K562 (cell line): ENCODE measurements at places on chromosomes 16 and 17.

DNA sequence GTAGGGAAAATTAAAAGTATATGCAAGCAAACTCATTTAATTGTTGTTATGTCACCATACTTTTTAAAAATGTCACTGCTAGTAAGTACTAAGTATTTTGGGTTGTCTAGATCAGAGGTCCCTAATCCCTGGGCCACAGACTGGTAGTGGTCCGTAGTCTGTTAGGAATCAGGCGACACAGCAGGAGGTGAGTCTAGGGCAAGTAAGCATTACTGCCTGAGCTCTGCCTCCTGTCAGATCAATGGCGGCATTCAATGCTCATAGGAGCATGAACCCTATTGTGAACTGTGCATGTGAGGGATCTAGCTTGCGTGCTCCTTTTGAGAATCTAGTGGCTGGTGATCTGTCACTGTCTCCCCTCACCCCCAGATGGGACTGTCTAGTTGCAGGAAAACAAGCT, 21.6 kb downstream of the STXBP4 start:
- no peak overlapping the region for H3K27ac ChIP-seq
- DNase-seq = no peak
- peaks cover 28% of the 10 kb centered on the region for H3K36me3 ChIP-seq
- H3K4me1 ChIP-seq = no peaks in the 10 kb centered on the region

DNA sequence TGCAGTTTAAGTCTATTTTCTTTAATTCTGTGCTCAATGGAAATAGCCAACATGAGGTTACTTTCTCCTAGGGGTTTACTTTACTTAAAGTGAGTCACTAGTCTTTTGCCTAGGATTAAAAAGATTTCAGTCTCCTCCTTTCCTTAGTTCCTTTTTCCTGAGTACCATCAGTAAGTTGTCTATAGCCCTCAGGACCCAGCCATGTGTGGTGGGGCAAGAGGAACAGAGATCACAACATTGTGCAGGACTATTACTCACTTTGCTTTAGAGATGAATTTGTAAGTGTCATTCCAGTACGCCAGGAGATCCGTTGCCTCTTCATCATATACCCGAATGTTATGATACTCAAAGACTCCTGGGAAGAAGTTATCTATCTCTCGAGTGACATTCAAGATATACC, 27.7 kb upstream of the CORO6 start:
- H3K4me3 ChIP-seq = no peak overlapping the region
- no peaks in the 10 kb centered on the region for H3K36me3 ChIP-seq
- no peaks in the 10 kb centered on the region for H3K27me3 ChIP-seq
- DNase-seq = no peak

DNA sequence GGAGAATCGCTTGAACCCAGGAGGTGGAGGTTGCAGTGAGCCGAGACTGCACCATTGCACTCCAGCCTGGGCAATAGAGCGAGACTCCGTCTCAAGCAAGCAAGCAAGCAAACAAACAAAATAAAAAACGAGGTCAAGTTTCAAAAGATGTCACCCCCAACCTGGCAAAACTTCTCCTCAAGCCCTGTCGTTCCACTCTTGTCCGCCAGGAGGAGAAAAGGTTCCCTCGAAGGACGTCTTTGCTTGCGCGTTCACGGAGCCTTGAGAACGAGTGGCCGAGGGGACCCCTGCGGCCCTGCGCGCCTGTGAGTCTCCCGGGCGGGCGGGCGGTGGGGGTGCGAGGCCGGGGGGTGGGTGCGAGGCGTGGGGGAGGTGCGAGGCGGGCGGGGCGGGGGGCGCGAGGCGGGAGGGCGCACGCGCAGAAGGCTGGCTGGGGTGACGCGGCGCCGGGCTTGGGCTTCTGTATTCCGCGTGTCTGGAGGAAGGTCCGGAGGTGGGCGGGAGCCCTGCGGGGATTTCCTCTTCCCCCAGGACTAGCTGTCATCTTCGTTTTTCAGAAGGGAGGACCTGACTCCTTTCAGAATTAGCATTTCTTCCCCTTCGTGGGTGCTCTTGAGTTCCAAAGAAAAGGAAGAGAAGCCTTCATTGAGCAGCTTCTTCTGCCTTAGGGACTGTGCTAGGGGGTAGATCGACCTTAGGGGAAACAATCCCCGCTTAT, 3.7 kb downstream of the SLC52A1 start:
- H3K27me3 ChIP-seq = no peaks in the 10 kb centered on the region; the same call in 1 of the 2 replicates
- DNase-seq = peak; percentile 85
- peak overlapping the region; percentile 23; the same call in 1 of the 2 replicates for H3K4me3 ChIP-seq
- no peaks in the 10 kb centered on the region for H3K36me3 ChIP-seq
- H3K27ac ChIP-seq = peak overlapping the region; percentile 45; the same call in 1 of the 3 replicates

DNA sequence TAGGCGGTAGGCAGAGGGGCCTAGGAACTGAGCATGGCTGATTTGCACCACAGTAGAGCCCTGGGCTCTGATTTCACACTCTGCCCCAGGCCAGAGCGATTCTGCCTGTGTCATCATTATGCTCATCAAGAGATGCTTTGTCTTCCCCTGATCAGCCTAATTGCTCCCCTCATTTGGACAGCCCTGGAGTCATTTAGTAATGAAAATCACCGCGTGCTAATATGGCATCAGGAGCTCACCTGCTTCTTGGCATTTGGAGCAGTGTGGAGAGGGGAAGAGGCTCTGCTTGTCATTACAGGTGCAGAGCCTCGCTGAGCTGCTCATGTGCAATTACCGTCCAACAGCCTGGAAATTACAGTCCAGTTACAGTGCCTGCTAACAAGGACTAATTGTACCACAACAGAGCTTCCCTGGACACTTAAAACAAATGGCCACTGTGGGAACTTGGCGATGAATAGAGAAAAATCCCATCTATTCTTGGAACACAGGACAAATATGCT, 157.1 kb upstream of the WSCD1 start:
- no peaks in the 10 kb centered on the region for H3K36me3 ChIP-seq
- no peak overlapping the region for H3K27ac ChIP-seq
- no peaks in the 10 kb centered on the region for H3K4me1 ChIP-seq
- no peaks in the 10 kb centered on the region for H3K27me3 ChIP-seq

DNA sequence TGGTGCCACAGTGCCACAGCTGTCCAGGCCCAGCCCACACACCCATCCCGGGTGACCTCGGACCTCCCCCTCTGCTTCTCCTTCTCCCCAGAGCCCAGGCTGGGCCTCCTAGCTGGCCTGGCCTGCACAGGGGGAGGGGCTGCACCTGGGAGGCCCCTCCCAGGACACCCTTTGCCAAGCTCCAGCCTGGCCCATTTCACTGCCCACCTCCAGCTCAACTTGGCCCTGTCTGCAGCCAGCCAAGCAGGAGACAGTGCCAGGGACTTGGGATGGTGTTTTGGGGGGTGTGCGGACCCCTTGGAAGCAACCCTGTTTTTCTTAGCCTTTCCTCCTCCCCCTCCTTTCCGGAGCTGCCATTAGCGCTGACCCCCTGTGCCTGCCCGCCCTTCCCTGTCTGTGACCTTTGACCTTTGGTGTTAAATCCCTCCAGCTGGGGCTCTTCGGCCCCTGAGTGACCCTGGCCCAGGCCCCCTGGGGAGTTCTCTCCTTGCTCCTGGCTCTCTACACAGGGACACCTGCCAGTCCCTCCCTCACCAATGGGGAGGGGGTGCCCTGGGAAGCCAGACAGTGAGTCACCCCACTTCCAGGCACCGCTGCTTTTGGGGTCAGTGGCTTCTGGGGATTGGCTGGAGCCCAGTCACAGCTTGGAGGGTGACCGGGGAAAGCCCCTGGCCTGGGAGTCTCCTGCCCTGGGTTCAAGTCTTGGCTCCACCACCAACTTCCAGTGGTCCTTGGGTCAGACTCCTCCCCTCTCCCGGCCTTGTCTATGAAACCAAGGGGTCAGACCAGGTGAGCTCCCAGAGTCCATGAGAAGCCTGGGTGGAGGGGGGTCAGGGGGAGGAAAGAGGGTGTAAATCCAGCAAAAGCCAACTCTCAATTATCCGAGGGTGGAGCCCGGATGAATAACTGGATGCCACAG, 1.9 kb downstream of the GLIS2 start:
- DNase-seq = no peak
- H3K4me3 ChIP-seq = no peak overlapping the region
- no peaks in the 10 kb centered on the region for H3K27me3 ChIP-seq
- no peak overlapping the region for H3K27ac ChIP-seq
- H3K4me1 ChIP-seq = peaks cover 3% of the 10 kb centered on the region; the same call in 1 of the 3 replicates

DNA sequence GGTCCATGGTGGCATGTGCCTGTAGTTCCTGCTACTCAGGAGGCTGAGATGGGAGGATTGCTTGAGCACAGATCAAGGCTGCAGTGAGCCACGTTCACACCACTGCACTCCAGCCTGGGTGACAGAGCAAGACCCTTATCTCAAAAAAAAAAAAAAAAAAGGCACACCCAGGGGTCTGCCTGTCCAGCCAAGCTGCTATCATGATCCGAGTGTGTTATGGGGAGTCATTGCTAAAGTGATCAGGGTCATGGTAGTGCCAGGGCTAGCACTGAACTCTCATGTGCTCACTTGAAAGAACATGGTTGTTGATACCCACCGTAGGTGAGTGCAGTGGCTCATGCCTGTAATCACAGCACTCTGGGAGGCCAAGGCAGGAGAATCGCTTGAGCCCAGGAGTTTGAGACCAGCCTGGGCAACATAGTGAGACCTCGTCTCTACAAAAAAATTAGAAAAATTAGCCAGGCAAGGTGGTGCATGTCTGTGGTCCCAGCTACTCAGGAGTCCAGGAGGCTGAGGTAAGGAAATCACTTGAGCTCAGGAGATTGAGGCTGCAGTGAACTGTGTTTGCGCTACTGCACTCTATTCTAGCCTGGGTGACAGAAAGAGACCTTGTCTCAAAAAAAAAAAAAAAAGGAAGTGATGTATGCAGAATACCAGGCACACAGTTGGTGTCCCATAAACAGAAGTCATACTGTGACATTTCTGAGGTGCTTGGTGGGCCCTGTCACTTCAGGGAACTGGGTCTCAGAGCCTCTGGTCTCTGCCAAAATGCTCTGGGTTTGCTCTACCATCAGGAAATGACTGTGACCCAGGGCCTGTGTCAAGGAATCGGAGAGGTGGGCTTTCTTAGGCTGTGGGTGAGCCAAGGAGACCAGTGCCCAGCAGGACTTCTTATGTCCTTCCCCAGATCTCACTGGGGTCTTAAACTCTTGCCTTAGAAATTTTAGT, 2.2 kb downstream of the PRM1 start:
- no peak for DNase-seq
- peaks cover 47% of the 10 kb centered on the region for H3K27me3 ChIP-seq
- H3K4me1 ChIP-seq = no peaks in the 10 kb centered on the region
- H3K27ac ChIP-seq = no peak overlapping the region
- H3K4me3 ChIP-seq = no peak overlapping the region

- H3K36me3 ChIP-seq = peaks cover 94% of the 10 kb centered on the region
- peak overlapping the region; percentile 75 for H3K27ac ChIP-seq
- H3K4me3 ChIP-seq = no peak overlapping the region; the same call in 1 of the 2 replicates
- peaks cover 41% of the 10 kb centered on the region for H3K4me1 ChIP-seq
- H3K27me3 ChIP-seq = no peaks in the 10 kb centered on the region
- peak; percentile 45 for DNase-seq
These were observed 5.7 kb downstream of the CSNK1D start for GRCh38 chr17:82267575-82268379.
